ENCODE measurements at places on chromosomes 13 and 19. TPM values are rescaled to one million over a fixed set of nuclear protein-coding genes. Genes with fewer than 3 reads are reported as not detected.
A peak's percentile ranks its signal among the peaks of the same experiment; 100 is the strongest.

- DNase-seq, result no peak
These were observed 312.4 kb downstream of the ZNF536 start for GRCh38 chr19:30684613-30685012.

GRCh38 chr13:64332048-64332447 is 2898.1 kb downstream of the PCDH9 start:
- DNase-seq, result no peak

- no peak for DNase-seq
These were observed 31.1 kb downstream of the ZNF146 start for GRCh38 chr19:36246006-36246481.

DNA sequence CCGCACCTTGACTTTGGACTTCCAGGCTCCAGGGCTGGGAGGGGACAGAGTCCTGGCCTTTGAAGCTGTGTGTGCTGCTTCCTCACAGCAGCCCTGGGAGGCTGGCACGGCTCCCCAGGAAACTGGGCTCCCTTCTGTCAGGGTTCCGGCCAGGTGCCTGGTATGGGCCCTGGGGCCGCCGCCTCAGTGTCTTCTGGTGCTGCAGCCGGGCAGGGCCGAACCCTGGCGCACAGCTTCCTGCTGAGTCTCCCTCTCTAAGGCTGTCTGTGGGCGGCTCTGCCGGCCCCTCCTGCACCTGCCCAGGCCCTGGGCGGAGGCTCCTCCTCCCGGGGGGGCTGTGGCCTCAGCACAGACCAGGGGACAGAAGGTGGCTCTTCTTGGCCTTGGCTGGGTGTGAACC is 32.4 kb downstream of the GPX4 start:
- DNase-seq, result no peak

DNA sequence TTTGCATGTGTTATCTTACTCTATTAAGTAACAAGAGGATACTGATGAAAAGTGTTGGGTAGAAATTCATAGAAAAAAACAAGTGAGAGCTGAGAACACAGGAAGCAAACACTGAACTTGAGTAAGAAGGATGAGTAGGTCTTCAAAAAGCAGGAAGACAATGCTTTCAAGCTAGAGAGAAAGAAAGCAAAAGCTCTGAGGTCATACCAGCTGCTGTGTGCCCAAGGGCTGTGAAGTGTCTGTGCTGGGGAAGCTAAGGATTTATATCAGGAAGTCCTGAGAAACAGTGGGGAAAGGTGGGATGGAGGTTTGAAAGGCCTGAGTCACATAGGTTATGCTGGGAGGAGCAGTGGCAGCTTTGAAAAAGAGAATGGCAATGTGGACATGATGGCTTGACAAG is 145.5 kb upstream of the MAB21L1 start:
- DNase-seq, result peak; percentile 2

DNA sequence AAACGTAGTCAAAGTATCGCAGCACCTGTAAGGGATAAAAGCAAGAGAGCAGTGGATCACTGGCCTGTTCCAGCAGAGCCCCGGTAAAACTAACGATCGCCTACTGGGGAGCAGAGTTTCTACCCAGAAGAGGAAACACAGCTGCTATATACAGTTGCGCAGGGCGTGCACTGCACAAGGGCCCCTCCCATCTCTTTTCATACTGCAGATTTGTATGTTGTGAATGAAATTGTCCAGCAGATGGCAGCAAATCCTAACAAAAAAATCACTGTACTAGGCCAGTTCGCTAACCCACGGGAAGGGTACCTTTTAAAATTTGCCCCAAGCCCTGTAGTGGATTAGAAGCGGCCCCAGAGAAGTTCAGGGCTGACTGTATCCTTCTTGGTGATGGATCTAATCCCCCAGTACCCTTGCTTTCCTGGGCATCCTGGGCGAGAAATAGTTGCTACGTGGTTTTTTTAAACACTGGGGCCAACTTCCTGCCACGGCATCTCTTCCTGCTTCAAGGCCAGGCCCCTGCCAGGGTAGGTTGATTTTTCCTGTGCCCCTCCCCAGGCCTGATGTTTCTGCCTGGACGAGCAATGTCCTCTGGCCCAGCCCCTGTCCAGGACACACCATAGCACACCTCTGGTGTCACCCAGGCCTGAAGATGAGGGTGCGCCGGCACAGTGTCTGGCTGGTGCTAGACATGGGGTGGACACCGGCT is 127.0 kb downstream of the IER2 start:
- peak; percentile 86 for DNase-seq

Gene CCDC70
- total RNA-seq, result not detected

Gene OR7A5
- not detected for total RNA-seq

Gene C3
- 842 TPM for total RNA-seq

Gene CEACAM1
- 0.32 TPM for total RNA-seq
